ENCODE measurements at places on chromosomes 5 and 9.
A peak's percentile ranks its signal among the peaks of the same experiment; 100 is the strongest.

GRCh38 chr5:72477644-72478043, 29.6 kb downstream of the ZNF366 start:
- no peak for DNase-seq

- DNase-seq, result peak; percentile 43
Measured at GRCh38 chr9:109780453-109781033, 545 bp downstream of the PALM2AKAP2 start.

DNA sequence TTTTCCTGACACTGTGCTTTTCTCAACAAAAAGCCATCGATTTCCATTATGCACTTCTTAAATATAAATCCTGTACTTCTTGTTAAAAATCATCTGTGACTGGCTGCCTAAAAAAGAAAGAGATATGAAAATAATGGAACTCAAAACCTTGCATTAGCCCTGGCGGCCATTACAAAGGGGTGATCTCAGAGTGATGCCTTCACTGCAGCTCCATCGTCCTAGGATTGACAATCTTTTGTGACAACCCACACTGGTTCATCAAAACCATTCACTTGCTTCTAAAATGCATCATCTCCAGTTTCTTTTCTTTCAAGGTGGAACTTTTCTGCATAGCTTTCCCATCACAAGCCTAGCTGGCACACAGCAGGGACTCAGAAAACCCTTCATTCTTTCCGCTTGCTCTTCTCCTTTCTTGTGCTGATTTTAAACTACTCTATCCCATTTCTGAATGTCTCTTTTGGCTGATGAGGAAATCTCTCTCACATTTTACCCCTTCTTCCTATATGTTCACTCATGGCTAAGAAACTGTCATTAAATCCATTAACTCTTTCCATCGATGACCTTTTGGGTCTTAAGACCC, 351.9 kb downstream of the GLIS3 start:
- DNase-seq, result no peak

DNA sequence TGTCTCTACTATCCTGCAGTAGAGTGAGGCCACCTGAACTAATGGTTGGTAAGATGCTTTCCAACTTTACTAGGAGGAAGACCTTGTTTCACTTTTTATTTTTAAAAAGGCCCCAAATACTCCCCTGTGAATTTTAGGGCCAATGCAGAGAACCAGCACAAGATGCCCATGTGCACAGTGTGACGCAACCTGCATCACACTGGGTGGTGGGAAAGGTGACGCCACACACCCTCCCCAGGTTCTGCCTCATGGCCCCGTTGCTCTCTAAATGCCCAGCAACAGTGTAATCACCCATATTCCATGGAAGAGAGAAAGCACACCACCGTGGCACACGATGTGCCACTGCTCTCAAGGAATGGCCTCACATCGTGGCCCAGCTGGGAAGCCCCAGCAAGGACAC, 6.4 kb downstream of the SURF4 start:
- no peak for DNase-seq

DNA sequence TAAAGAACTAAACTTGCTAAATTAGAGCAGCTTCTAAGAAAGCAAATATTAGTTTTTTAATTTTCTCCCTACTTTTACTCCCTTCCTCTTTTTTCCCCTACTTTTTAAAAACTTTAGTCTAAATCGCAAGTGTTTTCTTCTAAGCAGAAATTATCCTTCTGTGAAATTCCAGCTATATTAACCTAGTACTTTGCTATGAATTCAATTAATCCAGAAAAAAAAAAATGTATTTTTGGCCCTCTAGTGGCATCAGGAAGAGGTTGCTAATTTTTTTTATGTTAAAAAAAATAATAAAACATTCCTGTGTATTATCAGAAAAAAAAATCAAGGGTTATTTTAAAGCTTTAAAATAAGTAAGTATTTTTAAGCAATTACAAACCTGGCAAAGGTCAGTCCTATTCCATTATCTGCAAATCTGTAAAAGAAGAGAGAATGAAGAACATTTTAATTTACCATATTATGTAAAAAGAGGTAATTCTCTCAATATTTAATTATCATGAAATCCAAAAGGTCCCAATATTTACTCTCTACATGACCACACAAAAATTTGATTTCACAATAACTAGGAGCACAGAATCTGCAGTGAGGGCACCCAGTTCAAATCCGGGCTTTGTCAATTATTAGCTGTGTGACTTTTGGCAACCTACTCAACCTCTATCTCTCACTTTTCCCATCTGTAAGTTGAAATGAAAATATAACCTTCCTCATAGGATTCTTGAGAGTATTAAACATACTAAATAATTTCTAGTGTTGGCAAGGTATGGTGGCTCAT, 52.0 kb downstream of the CEMIP2 start:
- no peak for DNase-seq

DNA sequence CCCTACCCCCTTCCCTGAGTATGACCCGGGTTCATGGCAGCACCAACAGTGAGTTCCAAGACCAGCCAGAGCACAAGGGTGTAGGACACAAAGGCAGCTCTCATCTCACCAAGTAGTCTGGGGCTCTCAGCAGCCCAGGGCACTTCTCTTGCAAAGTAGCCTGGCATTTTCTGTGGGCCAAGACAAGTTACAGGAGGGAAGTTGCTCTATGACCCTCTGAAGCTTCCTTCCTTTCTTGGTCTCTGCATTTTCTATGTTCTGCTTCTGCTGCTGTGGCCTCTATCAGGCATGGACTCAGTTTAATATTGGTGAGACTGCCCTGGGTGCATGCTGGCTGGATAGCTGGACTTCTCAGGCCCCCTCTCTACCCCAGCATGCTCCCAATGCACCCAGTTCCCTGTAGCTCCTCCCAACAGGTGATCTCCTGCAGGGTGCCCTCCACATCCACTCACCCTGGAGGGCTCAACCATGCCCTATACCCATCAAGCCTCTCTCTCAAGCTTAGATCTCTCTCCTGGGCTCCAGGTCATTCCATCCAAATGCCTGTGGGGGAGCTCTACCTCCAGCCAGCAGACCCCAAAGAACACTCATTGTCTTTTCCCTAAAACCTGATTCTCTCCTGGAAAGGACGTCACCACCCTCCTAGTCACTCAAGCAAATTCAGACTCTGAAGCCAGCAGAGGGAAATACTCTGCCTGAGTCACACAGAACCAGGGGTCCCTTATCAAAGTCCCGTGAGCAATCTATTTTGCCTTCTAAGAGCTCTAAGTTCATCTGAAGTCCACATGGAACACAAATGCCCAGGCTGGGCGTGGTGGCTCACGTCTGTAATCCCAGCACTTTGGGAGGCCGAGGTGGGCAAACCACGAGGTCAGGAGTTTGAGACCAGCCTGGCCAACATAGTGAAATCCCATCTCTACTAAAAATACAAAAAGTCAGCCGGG, 13.8 kb downstream of the TBC1D2 start:
- DNase-seq, result no peak

- DNase-seq, result peak; percentile 76
Measured at GRCh38 chr9:69223605-69224004, 49.5 kb downstream of the TJP2 start.

Data from fibroblast of lung (primary cell).